ENCODE measurements at places on chromosomes 7 and 10.

DNA sequence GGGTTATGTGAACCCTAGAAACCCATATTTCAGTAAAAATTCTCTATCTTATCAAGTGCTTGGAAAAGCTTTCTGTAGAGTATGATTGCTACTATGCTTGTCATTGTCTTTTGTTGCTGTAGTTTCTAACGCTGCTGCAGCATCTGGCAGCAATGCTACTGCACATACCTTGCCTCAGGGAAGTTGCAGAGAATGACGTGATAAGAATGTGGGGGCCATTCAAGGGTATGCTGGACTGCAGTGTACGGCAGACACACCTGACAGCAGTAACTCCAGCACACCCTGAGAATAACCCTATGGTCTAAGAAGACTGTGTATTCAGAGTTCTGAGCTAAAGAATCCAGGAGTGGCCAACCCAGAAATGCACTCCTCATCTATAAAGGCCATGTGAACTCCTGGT lies 20.5 kb downstream of the TRIM4 start:
- peak; percentile 84 for DNase-seq

DNA sequence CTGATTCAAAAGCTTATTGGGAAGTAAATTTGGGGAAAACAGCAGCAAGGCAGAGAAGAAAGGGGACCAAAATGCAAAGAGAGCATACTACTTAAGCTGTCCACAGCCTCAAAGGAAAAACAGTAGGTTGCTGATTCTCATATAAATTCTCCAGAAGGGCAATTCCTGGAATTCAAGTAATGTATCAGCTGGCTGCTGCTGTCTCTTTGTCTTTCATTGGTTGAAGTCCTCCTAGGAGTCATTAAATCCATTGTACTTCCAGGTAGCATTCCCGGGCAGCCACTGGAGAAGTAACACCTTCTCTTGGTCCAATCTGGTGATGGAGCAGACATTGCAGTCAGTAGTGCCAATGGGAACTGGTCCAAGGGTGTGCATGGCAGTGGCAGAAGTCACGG lies 22.7 kb downstream of the BET1 start:
- no peak for DNase-seq

DNA sequence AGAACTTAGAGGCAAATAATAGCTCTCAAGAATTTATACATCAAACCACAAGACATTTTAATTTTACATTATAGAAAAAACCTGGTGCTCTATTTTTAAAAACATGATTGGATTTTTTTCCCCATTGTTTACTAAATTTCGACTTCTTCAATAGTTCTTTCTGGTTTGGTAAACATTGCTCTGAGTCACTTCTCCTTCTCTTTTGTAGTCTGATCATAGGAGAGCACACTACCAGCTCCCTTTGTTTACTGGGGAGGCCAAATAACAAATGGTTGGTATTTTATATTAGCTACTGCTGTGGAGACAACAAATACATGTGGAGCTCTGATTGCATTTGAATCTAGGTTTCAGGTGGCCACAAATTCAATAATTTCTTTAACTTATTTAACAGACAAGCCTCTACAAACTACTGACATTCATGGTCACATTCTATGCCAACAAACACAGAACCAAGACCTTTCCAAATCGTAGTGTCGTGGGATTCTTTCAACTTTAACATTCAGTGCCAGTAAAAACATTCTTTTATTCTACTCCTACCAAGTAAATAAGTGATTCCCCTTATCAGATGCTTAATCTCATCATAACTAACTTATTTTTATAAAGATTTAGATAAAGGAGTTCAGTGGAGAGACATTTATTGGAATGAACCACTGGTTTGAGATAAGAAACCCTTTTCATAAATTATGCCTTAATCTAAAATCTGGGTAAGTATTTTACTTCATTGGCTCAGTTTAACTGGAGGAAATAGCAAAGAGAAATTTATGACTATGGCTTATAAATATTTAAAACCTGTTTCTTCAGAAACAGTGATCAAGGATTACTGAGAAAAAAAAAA lies 17.7 kb upstream of the FXYD4 start:
- DNase-seq = no peak

- no peak for DNase-seq
Observed at GRCh38 chr7:131384286-131384635, 56.6 kb downstream of the MKLN1 start.

GRCh38 chr7:43535031-43535451 lies 47.9 kb upstream of the STK17A start:
- DNase-seq = no peak

GRCh38 chr7:84631913-84632312 lies 437.3 kb upstream of the SEMA3A start:
- no peak for DNase-seq

GRCh38 chr10:78655979-78656378 lies 412.8 kb upstream of the ZMIZ1 start:
- no peak for DNase-seq

DNA sequence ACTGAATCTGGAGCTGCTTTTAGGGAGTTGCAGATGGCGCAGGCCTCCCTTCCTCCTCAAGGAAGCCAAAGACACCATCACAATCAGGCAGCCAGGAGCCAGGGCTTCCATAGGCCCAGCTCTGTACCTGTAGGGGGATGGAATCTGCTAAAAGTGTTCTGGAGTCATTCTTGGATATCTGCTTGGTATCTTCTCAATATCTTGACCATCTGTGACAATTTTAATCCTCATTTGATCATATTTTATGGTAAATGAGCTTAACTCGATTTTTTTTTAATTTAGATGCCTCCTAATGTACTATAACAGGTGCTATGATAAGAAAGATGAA lies 3.1 kb downstream of the ST7 start:
- no peak for DNase-seq

DNA sequence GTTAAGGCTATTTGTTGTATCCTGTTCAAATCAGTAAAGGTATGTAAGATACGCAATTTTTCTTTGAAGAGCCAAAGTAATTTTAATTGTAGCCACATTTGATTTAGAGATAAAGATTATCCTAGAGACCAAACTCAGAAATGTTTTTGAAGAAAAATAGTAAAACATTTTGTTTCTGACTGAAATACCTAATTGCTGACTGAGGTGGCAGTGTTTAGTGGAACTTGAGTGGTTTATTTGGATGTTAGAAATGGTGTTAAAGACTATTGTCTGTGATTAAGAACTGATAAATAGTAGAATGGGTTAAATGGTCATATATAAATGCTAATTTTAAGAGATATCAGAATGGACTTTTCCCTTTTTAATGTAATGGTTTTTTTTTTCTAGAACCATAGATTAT lies 15.3 kb downstream of the EDRF1 start:
- DNase-seq = no peak

DNA sequence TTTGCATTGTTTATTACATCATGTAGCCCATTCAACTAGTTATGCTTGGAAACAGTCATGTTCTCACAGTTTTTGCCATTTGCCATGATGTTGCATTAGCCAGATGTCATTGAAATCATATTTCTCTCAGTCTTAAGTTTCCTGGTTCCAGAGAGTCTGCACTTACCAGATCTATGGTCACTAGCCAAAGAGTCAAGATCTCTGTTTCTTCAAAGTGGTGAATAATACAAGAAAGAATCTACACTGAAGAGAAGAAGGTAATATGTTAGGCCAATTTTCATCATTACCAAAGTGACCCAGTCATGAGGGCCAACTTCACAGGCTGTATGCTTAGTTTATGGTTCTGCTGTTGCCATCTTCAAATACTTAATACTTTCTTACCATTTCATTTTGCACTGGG lies 89.0 kb upstream of the PHYHIPL start:
- no peak for DNase-seq

GRCh38 chr10:104731192-104731591 lies 90.1 kb downstream of the SORCS3 start:
- no peak for DNase-seq

DNA sequence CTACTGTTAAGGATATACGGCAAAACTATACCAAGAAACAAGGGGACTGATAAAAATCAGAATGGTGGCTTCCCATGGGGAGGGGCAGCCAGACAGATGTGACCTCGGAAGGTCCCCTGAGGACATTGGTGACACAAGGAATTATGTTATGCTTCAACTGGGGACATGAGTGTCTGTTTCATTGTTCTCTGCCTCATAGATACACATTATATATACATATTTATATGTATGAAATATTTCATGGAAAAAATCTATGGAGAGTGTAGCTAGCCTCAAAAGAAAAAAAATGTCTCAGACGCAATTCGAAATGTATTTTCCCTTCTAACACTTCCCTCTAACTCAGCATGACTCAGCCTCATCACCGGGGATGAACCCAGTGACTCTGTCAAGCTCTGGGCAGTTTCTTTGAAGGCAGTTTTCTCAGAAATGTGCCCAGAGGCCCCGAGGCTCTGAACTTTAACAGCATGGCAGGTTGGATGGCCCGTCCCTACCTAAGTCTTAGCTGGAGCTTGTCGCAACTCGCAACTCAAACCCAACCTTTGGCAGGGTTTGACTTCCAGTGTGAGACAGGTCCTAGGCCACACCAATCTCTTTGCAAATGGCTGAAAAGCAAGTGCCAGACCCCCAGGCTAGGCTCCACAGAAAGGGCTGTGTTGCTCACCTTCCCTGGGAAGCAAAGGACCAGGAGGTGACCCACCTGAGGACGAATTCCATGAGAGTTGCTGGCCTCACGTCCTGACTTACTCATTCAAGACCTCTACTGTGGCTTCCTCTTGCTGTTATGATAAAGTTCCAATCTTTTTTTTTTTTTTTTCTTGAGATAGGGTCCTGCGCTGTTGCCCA lies 86.9 kb downstream of the CARD11 start:
- DNase-seq = peak; percentile 90

- no peak for DNase-seq
Observed at GRCh38 chr10:1978584-1978983, 241.3 kb upstream of the ADARB2 start.

- peak; percentile 22 for DNase-seq
Observed at GRCh38 chr7:43768887-43769272, 10.4 kb downstream of the BLVRA start.

DNA sequence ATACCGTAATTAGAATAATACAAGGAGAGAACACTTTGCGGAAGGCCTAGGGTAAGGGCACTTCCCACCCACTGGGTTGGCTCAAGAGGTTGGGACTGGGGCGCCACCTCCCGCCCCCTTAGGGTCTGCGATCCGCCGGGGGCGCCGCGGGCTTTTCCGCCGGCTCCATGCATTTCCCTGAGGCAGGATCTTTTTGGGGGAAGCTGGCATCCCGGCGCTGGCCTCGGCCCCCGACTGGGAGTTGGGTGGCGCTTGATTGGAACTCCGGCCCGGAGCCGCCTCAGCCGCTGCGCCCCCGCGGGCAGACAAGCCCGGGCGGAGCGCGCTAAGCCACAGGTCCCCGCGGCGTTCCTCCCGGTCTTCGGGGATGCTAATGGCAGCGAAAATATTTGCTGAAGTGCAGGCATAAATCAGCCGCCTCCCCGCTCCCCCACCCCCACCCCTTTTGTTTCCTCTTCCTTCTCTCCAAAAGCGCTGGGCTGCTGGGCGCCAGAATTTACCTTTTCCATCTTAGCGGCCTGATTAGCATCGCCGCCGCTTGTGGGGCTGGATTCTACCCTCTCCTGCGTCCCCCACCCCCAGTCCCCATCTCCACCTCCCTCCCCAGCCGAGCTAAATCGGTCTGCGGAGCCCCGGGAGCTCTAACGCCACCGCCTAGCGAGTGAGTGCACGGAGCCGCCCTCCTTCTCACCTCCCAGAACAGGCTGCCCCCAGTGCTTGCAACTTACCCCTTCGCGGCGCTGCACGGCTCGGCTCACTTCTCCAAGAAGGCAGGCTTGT lies 5.1 kb downstream of the UNC5B start:
- DNase-seq = peak; percentile 86

DNA sequence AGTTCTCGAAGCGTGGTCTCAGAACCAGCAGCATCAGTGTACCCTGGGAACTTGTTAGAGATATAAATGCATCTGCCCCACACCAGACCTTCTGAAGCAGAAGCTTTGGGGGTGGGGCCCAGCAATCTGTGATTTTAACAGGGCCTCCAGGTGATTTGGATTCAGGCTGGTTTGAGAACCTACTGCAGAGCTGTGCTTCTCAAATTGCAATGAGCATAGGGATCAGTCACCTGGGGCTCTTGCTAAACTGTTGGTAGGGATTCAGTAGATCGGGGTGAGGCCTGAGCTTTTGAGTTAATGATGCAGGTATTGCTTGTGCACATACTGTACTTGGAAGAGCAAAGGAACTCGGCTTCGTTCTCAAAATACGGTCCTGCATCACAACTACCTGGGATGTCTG lies 243.6 kb upstream of the PODXL start:
- no peak for DNase-seq

GRCh38 chr7:121019018-121019417 lies 30.5 kb downstream of the CPED1 start:
- no peak for DNase-seq

DNA sequence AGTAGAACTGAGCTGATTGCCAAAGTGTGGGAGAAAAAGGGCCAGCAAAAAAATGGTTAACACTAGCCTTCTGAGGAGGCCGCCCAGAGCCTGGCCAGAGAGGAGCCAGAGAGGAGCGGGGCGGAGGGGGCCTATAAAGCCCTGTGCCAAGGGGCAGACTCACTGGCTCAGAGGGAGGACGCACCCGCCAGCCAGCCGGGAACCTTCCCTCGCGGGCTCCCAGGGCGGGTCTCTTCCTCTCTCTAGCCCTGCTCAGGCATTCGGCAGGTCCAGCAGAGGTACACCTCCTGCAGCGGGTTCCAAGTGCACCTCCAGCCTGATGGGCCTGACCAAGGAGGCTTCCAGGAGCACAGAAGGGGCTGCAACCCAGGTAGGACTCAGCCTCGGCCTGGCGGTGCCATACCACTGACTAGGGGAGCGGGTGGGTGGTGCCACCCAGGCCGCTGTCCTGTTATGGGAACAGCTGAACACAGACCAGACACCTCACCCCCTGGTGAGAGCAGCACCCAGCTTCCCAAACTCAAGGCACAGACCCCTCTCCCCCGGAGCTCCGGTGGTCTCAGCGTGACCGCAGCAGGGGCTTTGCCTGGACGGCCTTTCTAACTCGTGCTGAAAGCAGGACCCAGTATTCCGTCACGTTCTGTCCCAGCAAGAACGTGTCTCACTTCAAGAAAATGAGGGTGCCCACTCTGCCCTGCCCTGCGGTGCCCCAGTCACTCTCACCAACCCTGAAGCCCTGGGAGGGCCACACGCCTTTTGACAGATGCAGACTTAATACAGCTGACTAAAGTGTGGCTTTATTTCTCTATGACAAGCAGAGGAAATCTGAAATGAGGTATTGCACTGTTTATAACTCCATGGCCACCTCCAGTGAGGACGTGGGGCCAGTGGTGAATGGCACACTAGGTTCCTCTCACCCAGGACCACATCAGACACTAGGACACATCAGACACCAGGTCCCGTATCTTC lies at the start of gene GPER1:
GPER1 (plus strand) TSS at position 162 of the 969 bp plus-strand sequence. CDS start 3,616 bp downstream, outside the sequence.
- peak; percentile 88 for DNase-seq

GRCh38 chr10:81498011-81498551 lies 376.9 kb upstream of the NRG3 start:
- no peak for DNase-seq

GRCh38 chr7:29017713-29018112 lies 59.6 kb upstream of the TRIL start:
- DNase-seq = no peak

- DNase-seq = no peak
Observed at GRCh38 chr10:78910021-78910420, 158.7 kb upstream of the ZMIZ1 start.

DNA sequence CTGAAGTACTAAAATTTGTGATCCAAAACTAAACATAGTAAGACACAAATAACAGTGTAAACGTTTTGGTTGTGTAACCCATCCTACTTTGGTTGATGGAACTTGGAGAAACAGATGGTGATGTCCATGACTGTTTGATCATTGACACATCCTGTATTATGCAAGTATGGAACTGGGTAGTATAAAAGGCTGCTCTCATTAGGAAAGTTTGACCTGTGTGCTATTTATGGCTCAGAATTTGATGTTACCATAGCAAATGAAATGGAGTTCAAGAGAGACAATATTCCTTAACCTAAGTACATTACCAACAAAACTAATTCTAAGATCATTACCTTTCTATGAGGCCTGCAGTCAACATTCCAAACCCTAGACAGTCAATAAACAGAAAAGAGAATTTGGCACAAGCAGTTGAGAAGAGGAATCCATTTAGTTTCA lies 39.9 kb downstream of the DKK1 start:
- no peak for DNase-seq
